ENCODE measurements at places on chromosomes 3 and 15.

- peak; percentile 79 for DNase-seq
These were observed 1.3 kb downstream of the KLF15 start for GRCh38 chr3:126355777-126356372.

- DNase-seq, result no peak
These were observed 130.4 kb downstream of the PPM1L start for GRCh38 chr3:160886421-160886820.

GRCh38 chr3:117483839-117484238 is 774.3 kb downstream of the TUSC7 start:
- no peak for DNase-seq

DNA sequence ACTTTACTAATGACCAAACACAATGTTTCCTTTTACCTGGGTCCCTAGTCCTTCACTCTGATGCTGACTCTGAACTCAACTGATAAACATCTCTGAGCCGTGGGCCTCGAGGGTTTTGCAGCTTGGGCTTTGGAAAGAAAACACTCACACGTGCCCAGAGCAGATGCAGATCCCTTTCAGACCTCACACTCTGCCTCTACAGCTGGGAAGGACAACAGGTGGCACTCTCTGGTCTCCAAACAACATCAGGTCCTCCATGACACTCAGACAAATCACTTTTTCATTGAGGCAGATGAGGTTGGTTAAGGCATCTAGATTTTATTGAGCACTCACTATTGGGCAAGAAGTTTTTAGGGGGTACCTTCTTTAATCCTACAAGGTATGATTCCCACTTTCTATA is 64.7 kb upstream of the NTRK3 start:
- no peak for DNase-seq

DNA sequence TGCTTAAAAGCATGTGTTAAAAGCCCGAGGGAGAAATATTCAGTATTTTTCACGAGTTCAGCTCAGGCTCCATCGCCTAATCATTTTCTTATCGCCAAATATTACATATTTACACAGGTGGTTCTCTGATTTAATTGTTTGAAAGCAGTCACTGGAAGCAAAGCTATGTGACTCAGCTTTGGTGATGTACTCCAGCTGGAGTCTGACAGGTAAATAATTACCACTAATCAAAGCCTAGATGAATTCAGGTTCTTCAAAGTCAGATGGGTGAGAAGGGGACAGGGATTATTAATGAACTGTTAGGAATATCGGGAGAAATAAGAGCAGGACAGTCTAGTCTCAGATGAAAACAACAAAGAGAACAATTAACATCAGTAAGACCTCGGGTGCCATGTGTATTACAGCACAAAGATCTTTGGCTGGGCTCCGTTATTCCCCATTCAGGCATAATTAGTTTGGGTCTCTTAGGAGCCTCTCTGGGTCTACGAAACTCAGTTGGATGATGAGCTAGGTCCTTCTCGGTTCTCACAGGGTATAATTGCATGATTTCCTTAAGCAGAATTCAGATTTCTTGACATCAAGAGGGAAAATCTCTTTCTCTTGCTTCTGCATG is 331.7 kb upstream of the ADAMTS9 start:
- no peak for DNase-seq

GRCh38 chr3:67522081-67522480 is 132.3 kb downstream of the SUCLG2 start:
- DNase-seq, result no peak

All from liver (tissue), 10 donors.